Airway epithelial cell (primary cell): ENCODE measurements at places on chromosomes 3 and 15. TPM values are rescaled to one million over a fixed set of nuclear protein-coding genes. Genes with fewer than 3 reads are reported as not detected.

The TNFAIP8L3 gene
- 1.0 and 2.5 TPM in 2 replicates for total RNA-seq

The LXN gene
- total RNA-seq: 3.6 and 5.1 TPM in 2 replicates

The GPR62 gene
- total RNA-seq: 0.23 TPM in 1 of 2 replicates, not detected in the other

The PPP2R3A gene
- 6.8 and 8.5 TPM in 2 replicates for total RNA-seq

The DOCK3 gene
- total RNA-seq: 0.42 and 0.49 TPM in 2 replicates

The SLC27A2 gene
- total RNA-seq: 4.4 and 7.3 TPM in 2 replicates

The NTRK3 gene
- total RNA-seq: not detected in 2 replicates

The TPRG1 gene
- 2.8 and 3.5 TPM in 2 replicates for total RNA-seq

The VGLL4 gene
- 30.6 and 40.4 TPM in 2 replicates for total RNA-seq

The MLF1 gene
- 8.5 and 9.7 TPM in 2 replicates for total RNA-seq

The SPINK8 gene
- total RNA-seq: not detected in 2 replicates

The ACKR2 gene
- 0.56 and 0.92 TPM in 2 replicates for total RNA-seq

The IL17RE gene
- 16.6 and 19.3 TPM in 2 replicates for total RNA-seq

The PLA2G4D gene
- not detected in 2 replicates for total RNA-seq

The SCG3 gene
- not detected in 2 replicates for total RNA-seq

The DUOX1 gene
- 39.9 and 59.4 TPM in 2 replicates for total RNA-seq

The INO80 gene
- total RNA-seq: 8.7 and 16.7 TPM in 2 replicates

The CGNL1 gene
- 0.56 and 0.71 TPM in 2 replicates for total RNA-seq

The LSG1 gene
- 20.5 and 27.9 TPM in 2 replicates for total RNA-seq

The ITIH1 gene
- not detected in 2 replicates for total RNA-seq

The SLC6A11 gene
- total RNA-seq: 0.35 and 0.79 TPM in 2 replicates

The ITGA11 gene
- total RNA-seq: 0.60 and 0.92 TPM in 2 replicates

The IL5RA gene
- total RNA-seq: not detected in 2 replicates

The SLC38A3 gene
- 0.23 TPM in 1 of 2 replicates, not detected in the other for total RNA-seq

The TGM4 gene
- total RNA-seq: 0.33 and 0.35 TPM in 2 replicates

The CPLX3 gene
- total RNA-seq: not detected in 2 replicates

The CLDN11 gene
- total RNA-seq: 2.8 and 3.0 TPM in 2 replicates
